ENCODE measurements at places on chromosomes 16 and 17. TPM values are rescaled to one million over a fixed set of nuclear protein-coding genes. Genes with fewer than 3 reads are reported as not detected.

DNA sequence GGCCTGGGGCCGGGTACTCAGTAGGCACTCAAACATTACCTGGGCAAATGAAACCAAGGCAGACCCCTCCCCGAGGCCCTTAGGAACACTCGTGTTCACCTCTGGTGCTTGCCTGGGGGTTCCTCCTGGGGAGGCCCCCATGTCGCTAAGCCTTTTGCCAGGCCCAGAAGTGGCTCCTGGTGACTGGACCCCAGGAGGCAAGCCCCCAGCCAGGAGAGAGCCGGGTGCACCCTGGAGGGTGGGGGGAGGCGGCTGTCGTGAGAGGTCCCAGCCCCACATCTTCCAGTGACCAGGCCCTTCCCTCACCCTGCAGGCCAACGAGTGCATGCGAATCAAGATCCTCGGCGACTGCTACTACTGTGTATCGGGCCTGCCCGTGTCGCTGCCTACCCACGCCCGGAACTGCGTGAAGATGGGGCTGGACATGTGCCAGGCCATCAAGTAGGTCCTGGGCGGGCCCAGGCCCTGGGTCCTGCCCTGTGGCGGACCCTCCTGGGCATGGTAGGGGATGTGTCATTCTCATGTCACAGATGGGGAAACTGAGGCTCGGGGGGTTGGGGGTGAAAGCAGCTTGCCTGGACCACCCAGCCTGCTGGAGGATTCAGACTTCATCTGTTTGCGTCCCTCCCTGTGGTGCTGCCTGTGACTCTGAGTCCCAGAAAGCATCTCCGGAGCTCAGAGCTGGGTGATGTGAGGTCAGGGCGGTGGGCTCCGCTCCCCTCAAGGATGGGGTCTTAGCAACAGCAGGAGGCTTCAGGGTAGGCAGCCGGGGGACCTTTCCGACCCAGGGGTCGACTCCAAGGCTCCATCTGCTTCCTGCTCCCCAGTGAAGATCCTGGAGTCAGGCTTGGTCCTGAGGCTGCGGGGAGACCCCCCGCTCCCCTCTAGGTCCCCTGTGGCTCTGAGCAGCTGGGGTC, 32.5 kb downstream of the ADCY7 start:
- peak; percentile 63 for DNase-seq

GRCh38 chr16:46885960-46886763, 2.0 kb downstream of the GPT2 start:
- no peak for DNase-seq

DNA sequence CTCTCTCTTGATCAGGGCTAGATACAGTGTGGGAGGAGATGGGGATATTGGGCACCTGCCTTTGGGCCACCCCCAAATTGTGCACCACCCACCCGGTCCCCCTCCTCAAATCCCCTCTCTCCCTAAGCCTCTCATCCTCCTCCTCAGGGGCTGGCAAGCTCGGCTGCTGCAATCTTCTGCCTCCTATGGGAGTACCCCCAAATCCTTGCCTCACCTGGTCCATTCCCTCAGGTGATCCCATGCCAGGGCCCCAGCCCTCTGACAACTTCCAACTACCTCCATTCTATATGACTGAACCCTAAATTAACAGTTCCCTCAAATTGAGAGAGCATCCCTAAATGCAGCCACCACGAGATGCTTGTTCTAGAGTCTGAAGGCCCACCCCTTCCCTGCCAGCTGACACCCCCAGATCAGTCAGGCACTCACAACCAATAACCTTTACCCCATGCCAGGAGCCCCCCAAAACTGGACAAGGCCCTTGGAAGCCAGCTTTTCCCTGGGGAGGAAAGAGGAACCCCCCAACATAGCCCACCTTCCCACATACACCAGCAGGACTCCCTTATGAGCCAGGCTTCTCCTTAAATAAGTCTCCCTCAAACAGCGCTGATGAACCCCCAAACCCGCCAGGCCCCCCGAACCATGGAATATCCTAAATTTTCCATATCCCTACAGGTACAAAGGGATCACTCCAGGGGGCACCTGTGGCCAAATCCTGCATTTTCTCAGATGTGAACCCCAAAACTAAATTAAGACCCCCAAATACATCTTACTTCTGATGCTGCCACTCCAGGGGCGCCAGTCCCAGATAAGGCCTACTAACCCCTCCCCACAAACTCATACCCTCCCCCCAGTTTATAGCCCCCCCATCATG, 3.2 kb downstream of the DLG4 start:
- no peak for DNase-seq

- DNase-seq = peak; percentile 65
Measured at GRCh38 chr17:41917679-41918313, 955 bp downstream of the ACLY start.

DNA sequence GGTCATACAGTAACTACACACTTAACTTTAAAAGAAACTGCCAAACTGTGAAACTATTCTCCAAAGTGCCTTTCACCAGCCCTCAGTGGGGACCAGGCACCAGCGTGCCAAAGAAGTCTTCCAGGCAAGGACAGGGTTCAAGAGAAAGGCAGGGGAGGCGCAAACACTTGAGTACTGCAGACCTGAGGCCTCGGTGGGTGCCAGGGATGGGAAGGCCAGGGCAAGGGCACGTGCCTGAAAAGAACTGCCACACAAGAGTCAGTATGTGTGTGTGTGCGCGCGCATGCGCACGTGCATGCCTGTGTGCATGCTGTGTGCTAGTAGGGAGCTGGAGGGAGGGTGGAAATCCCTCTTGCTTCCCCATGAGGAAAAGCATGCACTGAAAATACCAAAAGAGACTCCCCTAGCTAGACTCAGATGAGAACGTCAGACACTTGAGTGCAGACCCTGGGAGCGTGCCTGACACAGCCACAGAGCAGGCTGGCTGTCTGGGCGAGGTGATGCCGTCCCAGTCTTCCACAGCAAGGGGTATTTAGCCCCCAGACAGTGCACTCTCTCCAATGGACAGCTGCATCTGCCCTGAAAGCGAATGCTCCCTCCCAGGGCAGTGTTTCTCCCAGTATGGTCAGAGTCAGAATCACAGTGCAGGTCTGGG, 40.1 kb upstream of the GSG1L start:
- DNase-seq = peak; percentile 11

DNA sequence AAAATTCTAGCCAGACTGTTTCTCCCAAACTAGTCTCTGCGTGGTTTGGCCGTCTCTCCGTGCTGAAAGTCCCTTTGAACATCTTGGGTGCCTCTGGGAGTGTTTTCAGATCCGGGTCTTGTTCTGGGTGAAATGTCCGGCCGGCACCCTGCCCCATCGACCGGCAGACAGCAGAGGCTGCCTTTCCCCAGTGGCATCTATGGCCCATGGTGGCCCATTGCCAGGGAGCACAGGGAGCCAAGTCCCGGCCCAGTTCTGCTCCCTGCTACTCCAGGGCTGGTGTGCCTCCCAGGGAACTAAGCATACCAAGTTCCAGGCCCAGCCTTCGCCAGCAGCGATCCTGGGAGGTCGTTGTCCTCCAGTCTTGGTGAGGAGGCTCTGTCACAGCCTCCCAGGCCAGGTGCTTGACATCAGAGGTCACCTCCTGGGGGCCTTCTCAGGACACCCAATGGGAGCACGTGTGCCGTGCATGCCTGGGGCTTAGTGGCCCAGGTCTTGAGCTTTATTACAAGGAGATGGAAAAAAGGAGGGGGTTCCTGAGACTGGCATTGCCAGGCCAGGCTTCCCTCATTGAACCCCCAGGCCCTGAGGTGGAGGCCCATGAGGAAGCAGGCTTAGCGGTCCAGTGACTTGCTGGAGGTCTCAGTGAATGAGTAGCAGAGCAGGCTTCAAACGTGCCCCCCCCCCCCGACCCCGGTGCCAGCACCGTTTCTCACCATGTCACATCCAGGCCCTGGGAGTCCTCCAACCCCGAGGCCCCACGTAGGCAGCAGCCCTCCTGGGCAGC, 54.0 kb downstream of the PGS1 start:
- peak; percentile 54 for DNase-seq

GRCh38 chr16:55779402-55780094, 53.3 kb downstream of the CES1 start:
- DNase-seq = no peak

DNA sequence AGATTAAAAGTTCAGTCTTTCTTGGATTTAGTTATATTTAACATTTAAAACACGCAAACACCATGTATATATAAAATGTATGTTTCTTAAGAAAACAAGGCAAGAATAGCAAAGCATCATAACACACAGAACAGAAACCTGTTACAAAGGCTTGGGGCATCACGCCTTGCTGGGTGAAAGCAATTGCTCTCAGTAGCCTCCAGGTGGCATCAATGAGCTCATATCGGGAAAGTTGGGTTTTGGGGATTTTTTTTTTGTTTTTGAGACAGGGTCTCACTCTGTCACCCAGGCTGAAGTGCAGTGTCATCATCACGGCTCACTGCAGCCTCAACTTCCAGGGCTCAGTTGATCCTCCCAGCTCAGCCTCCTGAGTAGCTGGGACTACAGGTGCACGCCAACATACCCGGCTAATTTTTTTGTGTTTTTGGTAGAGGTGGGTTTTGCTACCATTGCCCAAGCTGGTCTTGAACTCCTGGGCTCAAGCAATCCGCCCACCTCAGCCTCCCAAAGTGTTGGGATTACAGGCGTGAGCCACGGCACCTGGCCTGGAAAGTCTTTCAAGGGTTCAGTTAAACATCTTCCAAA, 56.9 kb downstream of the CYB5D2 start:
- DNase-seq = peak; percentile 85

DNA sequence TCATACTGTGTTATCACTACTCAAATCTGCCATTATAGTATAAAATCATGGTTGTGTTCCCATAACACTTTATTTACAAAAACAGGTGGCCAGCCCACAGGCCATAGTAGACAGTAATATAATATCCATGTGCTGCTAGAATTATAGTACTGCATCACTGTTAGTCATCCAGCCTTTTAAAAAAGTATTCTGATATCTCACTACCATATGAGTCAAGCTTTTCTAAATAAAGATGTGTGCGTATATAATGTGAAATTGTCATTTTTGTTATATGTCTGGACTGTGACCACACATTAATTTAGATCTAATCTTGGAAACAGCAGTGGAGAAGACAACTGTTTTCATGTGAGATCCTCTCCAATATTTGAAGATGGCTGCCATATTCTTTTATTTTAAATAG, 1049.1 kb upstream of the GOT2 start:
- DNase-seq = no peak

GRCh38 chr17:81085420-81085911, 50.5 kb downstream of the BAIAP2 start:
- no peak for DNase-seq

GRCh38 chr16:49016461-49016860, 265.2 kb downstream of the CBLN1 start:
- DNase-seq = no peak

- DNase-seq = no peak
Measured at GRCh38 chr17:50381920-50382319, 8.9 kb downstream of the EME1 start.

GRCh38 chr17:58121925-58122324, 26.3 kb upstream of the OR4D1 start:
- peak; percentile 57 for DNase-seq

DNA sequence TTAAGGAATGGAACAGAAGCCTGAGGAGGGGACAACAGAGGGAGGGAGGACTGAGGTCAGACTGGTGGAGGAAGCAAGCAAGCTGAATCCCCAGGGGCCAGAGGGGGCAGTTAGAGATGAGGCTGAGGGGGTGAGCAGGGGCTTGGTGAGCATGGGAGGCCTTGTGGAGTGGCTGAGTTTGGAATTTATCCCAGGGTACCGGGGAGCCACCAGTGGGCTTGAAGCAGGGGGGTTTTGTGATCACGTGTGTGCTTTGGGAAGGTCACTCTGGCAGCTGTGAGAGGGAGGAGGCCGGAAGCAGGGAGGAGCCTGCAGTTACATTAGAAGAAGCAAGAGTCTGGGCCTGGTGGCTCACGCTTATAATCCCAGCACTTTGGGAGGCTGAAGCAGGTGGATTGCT, 9.8 kb upstream of the CTCF start:
- peak; percentile 37 for DNase-seq

DNA sequence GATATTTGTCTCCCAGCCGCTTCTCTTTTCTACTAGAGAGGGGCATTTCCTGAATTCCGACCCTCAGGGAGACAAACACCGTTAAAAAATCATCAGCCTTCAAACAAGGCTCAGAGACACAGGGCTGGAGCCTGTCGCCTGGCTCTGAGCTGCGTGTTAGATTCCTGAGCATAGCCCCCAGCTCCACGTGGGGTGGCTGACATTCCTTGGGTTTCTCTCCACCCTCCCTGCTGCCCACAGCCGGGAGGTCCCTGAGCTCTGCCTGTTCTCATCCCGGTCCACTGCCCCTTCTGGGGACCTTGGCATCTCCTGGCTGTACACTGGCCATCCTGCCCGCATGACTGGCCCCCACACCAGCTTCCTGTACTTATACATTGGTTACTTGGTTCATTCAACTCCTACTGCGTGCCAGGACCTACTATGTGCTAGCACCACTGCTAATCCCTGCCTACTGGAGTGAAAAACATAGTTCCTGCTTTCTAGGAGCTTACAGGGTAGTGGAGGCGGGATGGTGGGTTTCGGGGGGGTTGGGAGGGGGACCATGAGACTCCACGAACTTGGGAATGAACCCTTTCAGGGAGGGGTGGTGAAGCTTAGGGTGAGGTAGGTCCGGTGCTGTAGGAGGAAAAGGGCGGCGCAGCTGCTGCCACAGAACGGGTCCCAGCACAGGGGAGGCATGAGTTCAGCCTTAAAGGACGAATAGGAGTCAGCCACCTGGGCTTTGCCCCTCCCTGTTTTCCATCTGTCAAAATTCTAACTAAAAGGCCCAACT, 52.1 kb upstream of the TMEM132E start:
- no peak for DNase-seq

GRCh38 chr16:28312327-28312726, 20.0 kb downstream of the SBK1 start:
- no peak for DNase-seq

The C1QTNF8 gene
- not detected for total RNA-seq

The PERCC1 gene
- total RNA-seq = not detected

The AHSP gene
- 3.3 TPM for total RNA-seq

The P2RX1 gene
- 0.10 TPM for total RNA-seq
